Heart left ventricle (tissue), 16 donors: ENCODE measurements at places on chromosomes 16 and 17. TPM values are rescaled to one million over a fixed set of nuclear protein-coding genes. Genes with fewer than 3 reads are reported as not detected.
A peak's percentile ranks its signal among the peaks of the same experiment; 100 is the strongest.

The MT1G gene
- not detected for total RNA-seq

The KRT20 gene
- total RNA-seq, result not detected

GRCh38 chr16:77645764-77646163, 76.5 kb upstream of the NUDT7 start:
- DNase-seq, result no peak

DNA sequence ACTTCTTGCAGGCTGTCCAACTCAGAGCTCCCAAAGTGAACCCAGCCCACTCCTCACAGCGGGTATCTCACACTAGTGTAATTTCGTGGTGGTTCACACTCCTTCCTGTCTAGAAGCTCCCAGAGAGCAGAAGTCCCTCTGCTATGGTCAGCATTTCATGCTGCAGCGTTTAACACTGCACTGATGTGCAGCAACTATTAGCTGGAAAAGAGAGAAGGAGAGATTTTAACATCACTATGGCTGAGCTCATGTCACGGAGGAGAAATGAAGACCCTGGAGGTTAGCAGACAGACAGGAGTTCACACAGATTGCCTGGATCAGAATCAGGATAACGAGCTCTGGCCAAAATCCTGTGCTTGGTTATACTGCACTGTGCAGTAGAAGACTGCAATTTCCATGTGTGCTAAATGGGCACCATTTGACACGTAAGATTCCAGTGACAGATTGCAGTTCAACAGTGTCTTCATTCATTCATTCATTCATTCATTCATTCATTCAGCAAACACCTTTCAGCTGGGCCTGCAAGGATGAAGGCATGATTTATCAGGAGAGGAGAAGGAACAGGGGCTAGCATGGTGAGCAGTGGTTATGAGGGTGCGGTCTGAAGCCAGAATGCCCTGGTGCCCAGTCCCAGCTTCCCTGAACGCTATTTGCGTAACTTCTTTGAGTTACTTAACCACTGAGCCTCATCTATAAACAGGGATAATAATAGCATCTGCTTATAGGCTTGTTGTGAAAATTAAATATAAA, 5.3 kb upstream of the CCL1 start:
- DNase-seq, result no peak

DNA sequence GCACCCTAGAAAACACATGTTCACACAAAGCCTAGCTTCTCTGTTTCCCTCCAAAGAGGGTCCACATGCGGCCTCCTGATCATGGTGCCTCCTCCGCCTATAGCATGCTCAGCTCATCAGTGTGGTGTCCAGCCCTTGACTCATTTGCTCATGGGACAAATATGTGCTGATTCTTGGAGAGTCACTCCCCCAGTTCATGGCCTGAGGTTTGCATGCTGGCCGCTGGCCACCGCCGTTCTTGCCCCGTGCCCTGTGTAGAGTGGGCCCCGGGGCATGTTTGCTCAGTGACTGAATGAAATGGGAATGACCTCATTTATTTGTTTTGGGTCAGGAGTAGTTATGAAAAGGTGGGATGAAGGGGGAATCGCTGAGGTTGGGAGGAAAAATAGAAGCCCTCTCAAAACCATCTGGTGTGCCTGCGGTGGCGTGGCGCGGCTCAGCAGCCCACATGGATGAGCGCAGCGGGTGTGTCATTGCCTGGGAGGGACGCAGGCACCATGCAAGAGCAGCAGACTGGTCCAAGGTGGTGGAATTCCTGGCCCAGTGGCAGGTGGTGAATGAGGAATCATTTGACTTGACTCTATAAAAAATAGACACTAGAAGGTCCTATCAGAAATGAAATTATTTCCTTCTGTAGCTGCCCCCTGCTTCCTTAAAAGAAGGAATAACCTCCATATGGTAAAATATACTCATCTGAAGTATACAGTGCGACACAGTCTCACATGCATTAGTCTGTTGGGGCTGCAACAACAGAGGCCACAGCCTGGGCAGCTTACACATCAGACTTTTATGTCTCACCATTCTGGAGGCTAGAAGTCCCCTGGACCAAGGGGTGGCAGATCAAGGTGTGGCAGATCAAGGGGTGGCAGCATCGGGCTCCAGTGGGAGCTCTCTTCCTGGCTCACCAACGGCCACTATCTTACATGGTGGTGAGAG, 31.7 kb downstream of the CRISPLD2 start:
- no peak for DNase-seq

DNA sequence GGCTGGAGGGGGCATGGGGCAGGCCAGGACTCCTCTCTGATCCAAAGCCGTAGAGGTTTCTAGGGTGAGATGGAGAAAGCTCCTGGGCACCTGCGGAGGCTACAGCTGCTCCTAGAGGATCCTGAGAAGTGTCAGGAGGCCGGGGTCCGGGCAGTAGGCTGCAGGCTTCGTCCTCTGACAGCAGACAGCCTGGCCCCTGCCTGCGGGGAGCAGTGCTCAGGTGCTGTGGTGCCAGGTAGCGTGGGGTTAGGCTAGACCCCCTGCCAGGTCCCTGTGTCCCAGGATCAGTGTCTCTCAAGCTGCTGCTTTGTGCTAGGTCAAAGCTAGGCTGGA, 1.5 kb upstream of the MRPS34 start:
- no peak for DNase-seq

DNA sequence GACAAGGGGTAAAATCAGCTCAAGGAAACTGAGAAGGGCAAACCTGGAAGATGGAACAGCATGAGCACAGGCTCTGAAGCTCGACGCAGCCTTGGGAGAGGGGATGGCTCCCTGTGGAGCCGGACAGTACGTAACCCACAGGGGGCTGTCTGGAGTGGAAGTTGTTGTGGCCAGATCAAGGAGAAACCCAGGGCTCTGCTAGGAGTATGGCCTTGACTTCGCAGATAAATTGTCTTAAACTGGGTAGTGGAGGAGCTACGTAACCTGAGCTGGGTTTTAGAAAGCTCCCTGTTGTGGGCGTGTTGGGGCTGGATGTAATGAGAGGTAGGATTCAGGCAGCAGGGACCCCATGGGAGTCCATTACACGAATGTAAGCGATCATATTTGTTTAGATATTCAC, 25.5 kb upstream of the AXIN2 start:
- no peak for DNase-seq

DNA sequence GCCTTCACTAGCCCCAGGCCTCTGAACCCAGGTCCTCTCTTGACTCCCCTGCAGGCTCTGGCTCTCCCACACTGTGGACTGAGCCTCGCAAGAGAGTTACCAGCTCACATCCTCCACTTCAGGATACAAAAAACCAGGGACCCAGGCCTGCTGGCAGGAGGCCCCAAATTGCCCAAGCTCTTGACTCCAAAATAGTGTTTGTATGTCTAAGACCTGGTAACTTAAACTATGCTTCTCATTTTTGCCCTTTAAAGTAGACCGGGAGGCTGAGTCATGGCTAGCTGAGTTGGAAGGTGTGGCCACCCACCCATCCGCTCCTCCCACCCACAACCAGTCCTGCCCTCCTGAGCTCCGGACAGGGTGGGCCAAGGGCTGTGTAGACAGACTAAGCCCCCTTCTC, 250.0 kb downstream of the SOX9 start:
- DNase-seq, result no peak

- no peak for DNase-seq
Measured at GRCh38 chr16:62965831-62966230, 929.6 kb upstream of the CDH8 start.

- DNase-seq, result no peak
Measured at GRCh38 chr17:77889135-77889505, 69.4 kb upstream of the TNRC6C start.

DNA sequence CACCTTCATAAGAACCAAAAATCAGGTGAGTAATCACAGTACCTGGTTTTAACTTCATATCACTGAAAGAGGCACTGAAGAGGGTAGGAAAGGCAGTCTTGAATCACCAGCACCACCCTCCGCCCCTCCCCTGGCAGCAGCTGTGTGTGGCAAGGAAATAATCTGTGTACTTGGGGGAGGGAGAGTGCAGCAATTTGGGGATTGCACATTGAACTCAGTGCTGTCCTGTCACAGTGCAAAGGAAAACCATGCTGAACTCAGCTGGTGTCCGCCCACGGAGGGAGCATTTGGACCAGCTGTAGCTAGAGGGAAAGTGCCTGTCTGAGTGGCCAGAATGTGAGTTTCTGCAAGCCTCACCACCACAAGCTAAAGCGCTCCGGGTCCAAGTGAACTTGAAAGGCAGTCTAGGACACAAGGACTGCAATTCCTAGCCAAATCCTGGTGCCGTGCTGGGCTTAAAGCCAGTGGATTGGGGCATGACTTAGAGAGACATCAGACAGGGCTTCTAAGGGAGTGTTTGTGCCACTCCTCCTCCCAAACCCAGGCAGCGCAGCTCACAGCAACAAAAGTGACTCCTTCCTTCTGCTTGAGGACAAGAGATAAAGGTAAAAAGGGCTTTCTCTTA, 39.7 kb upstream of the ALDH3A1 start:
- no peak for DNase-seq

DNA sequence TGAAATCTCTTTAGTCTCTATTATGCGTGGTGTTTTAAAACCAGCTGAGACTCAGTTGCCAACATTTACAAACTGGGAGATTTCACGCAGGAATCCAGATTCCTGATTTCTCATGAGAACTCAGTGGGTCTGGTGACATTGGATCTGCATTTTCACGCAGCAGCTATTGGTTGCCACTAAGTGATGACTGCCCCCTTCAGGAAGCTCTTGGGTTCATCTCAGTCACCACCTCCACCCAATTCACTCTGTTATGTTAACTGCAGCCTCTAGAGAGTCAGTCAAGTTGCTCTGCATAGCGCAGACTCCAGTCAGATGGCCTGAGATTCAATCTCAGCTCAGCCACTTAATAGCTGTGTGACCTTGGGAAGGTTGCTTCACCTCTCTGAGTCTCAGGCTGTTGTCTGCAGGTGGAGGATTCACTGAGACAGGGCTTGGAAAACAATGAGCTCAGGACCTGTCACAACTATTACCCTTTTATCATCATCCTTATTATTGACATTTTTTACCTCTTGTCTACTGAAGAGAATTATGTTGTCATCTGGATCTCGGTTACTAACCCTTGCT, 6.4 kb downstream of the SHISA9 start:
- no peak for DNase-seq

DNA sequence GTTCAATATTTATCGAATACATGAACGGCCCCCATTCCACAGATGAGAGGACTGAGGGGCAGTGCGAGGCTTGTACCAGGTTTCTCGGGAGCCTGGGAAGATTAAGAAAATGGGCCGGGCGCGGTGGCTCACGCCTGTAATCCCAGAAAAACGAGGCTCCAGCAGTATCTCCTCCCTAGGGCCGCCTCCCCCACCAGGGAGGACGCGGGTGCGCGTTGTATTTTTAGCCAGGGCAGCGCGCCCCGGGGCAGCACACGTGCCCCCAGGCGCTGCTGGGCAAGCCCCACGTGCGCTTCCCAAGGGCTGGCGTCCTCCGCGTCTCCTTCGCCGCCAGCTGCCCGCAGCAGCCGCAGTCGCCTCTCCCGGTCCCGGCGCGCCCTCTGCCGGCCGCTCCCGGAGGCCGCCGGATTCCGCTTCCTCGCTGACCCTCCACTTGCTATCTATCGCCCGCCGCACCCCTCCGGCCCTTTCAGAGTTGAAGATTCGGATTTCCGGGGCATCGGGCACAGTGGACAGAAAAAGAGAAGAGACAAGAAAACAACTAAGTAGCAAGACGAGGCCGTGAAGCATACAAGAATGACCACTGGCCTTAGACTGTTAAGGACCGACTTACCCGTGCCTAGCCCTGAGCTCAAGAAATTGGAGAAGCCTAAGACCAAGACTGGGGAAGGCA, 1.9 kb upstream of the YBX2 start:
- peak; percentile 93 for DNase-seq

GRCh38 chr17:47660064-47660492, 10.4 kb downstream of the KPNB1 start:
- DNase-seq, result no peak

DNA sequence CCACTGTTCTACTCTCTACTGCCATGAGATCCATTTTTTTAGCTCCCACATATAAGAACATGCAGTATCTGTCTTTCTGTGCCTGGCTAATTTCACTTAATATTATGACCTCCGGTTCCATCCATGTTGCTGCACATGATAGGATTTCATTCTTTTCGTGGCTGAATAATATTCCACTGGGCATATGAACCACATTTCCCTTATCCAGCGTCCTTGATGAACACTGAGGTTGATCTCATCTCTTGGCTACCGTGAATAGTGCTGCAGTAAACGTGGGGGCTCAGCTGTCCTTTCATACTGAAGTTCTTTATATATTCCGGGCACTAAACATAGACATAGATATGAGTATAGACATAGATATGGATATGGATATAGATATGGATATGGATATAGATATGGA, 109.3 kb upstream of the TNRC6C start:
- no peak for DNase-seq

DNA sequence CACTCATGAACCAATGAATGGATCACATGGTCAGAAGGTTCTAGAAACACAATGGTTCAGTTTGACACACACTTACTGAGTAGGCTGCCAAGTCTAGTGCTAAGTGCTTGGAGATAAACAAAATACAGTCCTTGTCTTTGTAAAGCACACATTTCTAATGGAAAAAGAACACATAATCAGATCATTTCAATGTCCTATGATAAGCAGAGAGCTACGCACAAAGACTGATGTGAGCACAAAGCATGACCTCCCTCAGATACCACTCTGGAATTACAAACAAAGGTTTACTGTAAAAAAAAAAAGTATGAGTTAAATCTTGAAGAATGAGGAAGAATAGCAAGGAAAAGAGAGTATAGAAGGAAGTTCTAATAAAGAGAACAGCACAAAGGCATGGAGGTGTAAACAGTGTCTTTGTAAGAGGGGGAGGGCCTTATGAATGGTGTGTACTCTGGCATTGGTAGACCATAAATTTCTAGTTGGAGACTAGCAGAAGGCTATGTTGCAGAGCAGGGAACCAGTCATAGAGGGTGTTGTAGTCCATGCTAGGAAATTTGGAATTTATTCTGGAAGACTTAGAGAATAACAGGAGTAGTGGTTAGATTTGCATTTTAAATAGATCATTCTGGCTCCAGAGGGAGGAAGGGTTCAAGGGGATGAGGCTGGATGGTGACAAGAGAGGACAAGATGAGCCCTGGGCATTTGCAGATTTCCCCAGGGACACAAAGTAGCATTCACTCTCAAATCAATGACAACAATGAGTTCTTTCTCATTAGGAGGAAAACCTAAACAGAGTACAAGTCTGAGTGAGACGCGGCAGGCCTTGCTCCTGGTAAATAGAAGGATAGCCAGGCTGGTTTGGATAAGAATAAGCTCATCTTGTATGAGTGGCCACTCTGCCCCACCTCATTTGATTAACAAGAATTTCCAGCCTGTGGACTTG, 468.0 kb downstream of the TOX3 start:
- DNase-seq, result no peak
